ENCODE measurements at places on chromosomes 2 and 18. TPM values are rescaled to one million over a fixed set of nuclear protein-coding genes. Genes with fewer than 3 reads are reported as not detected.

DNA sequence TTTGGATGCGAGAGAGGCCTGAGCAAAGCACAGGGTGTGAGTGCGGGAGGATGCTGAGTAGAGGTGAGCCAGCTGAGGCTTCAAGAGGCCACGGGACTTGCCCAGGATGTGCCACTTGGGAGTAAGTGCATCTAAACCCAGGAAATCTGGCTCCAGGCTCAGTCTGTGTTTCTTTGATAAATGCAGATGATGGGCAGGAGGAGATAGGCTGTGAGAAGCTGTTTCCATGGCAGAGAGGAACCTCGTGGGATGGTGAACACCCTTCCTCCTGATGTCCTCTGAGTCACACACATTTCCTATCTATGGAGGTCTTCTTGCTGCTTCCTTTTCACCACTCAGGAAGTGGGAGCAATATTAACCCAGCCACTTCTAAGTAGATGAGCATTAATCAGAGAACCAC lies 38.4 kb upstream of the CELF4 start:
- DNase-seq = no peak

DNA sequence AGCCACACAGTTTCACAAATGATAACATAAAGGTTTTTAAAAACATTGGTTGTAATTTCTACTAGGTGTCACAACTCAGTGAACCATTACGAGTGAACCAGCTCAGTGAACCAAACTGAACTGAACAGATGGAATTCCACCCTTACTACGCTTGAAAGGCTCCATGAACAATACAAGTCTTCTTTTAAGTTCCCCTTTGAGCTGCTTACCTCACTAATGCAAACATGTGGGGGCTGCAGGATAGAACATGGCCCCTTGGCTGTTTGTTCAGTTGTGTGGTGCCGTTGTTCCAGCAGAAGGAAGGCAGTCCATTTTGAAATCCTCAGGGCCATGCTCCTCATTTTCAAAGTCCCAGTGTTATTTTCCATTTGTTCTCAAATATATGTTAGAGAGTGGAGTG lies 30.7 kb upstream of the KLHL14 start:
- no peak for DNase-seq

GRCh38 chr2:196873511-196873910 lies 53.0 kb downstream of the PGAP1 start:
- DNase-seq = no peak

DNA sequence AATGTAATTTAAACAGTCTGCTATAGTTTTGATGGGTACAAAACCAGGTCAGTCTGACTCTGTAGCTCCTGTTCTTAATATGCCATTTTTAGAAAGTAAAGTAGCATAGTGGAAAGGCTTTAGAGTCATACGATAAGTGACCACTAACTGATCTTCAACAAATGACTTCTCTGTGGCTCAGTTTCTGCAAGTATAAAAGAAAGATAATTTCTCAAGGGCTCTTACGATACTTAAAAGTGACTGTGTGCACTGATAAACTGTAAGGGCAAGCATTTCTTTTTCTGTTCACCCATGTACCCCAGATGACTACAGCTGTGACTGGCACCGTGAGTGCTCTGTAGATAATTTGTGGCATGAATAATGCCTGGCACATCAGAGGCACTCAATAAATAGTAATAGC lies 178.7 kb downstream of the LCLAT1 start:
- DNase-seq = no peak

DNA sequence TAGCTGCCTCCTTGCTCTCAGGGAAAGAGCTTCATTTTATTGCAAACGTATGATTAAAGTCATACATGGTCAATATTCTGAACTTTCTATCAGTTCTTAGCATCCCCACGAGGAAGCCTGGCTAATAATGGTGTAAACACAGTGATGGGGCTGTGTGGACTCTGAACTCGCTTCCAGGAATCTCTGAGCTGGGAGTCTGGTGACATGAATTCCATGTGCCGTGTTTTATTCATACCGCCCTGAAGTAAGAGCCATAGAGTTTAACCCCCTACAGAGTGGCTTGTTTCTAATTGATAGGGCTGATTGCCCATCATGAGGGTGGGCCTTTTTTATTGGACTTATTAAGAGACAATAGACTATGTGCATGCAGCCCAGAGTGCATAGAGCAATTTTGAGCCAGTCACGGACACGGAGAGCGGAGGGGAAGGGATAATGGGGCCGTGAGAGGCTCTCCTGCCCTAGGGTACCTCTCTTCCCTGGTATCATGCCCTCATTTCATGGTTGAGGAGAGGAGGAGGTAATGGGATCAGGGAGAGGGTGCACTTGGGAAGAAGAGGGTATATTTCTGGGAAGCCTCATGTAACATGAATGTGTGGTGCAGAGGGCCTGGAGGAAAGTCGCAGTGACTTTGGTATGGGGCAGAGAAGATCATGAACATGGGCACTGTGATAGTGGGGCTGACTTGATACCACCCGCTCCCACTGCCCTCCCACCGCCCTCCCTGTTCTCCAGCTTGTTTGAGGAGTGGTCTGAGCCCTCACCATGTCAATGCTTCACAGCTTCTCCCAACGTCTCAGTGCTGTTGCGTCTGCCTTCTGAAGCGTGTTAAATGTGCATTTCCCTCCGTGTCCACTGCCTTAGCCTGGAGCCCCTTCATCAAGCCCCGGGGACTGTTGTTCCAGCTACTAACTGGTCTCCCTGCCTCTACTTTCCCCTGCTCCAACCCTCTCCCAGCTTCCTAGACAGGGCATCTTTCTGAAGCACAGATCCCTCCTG lies 73.2 kb downstream of the IL1R2 start:
- DNase-seq = peak; percentile 63

- no peak for DNase-seq
Observed at GRCh38 chr2:170514140-170514539, 201.0 kb upstream of the SP5 start.

DNA sequence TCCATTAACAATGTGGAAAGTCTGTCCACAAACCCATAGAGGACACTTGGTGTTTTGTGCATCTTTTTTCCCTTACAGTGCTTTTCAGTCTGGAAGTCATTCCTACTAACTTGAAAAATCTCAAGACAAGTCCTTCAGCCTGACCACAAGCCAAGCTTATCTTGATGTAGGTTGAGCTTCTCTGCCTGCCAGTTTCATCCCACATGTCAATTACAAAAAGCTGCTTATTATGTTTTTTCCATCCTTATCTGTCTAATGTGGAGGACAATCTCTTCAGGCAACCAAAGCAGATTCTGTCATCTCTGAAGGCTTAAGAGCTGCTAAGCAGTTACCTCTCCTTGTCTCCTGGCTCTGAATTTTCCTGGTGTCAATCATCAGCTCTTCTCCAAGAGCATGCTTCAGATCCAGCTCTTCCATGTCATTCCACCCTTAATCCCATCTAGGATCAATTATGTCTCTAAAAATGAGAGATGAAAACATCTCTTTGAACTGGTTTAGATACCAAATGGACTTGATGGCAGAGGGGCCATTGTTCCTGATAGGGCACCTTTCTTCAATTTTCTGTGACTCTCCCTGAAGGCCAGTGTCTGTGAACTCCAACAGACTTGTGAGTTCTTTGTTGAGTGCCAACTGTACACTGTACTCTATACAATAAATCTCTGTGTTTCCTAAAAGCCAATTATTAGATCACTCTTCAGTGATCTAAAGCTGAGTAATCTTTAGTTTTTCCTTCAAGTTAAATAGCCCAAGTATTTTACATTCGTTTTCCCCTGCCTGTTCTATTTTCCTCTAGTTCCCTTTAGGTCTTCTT lies 208.6 kb downstream of the RBM43 start:
- DNase-seq = no peak

- peak; percentile 32 for DNase-seq
Observed at GRCh38 chr2:219612577-219613286, 14.7 kb upstream of the SLC4A3 start.

DNA sequence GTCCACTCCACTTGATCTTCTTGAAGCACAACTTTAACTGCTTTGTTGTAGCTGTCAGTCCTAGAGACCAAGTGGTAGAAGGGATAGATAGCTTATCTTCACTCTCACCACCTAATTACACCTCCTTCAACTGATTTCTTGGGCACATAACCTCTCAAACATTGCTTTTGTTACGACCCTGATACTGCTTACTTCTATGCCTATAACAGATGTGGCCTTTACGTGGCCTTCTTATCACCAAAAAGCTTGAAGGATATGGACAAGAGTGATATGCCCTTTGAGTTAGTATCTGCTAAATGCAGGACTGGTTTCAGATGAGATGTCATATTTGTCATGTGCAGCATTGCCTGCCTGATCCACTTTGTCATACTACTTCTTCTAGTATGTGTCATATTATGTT lies 847.2 kb downstream of the TDRD15 start:
- DNase-seq = no peak

DNA sequence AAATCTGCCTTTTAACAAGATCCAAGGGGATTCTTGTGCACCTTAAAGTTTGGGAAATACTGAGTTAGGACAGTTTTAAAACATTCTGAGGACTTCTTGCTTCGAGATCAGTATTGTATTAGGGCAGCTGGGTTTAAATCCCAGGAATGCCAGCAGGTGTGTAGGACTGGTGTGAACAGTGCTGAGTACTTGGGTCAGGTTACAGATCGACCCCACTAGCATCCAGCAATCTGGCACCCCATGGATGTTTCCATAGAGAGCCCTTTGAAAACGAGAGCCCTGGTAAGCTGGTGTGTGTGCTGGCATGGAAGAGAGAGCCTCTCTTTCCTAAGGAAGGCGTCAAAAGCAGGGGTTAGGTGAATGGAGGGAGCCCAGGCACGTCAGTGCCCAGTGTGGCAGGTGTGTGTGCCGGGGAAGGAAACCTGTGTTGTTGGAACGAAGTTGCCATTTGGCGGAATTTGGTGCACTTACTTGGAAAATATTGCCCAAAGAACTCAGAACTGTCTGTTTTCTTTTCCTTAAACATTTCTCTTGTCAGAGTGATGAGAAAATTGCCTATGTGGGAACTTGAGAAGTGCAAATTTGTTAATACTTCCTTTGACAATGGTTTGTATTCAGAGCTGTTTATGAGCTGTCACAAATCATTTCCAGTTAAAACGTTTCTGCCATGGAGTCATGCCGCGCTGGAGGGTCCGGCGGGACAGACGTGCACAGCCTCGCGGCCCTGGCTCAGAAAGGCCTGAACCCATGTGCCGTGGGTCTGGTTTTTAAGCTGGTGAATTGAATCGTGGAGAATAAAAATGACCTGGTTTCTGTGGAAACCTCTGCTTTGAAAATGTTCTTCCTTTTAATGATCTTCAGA lies 38.1 kb downstream of the LDLRAD4 start:
- DNase-seq = no peak

- no peak for DNase-seq
Observed at GRCh38 chr18:8996771-8997432, 105.6 kb upstream of the NDUFV2 start.

- no peak for DNase-seq
Observed at GRCh38 chr2:196200557-196200956, 29.2 kb upstream of the STK17B start.

- DNase-seq = no peak
Observed at GRCh38 chr2:200100027-200100426, 144.6 kb downstream of the MAIP1 start.

- DNase-seq = no peak
Observed at GRCh38 chr18:12779456-12779855, 76.6 kb downstream of the PSMG2 start.

GRCh38 chr2:234261736-234262135 lies 211.2 kb downstream of the SPP2 start:
- DNase-seq = no peak

DNA sequence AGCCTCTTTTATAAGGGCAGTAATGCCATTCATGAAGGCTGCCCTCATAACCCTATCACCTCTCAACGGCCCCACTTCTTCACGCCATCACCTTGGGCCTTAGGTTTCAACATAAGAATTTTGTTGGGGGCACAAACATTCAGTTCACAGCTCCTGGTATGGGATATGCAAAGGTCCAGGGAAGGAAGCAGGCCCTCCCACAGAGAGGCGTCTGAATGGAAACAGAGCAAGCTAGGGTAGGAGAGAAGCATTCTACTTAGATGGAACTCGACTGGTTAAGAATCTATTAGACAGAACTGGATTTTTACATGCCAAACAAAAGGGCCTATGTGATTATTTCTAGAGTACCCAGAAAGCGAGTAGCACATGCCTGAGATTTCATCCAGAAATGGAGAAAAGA lies 42.8 kb downstream of the PROKR1 start:
- no peak for DNase-seq

GRCh38 chr2:65952966-65953761 lies 481.8 kb upstream of the MEIS1 start:
- DNase-seq = no peak

DNA sequence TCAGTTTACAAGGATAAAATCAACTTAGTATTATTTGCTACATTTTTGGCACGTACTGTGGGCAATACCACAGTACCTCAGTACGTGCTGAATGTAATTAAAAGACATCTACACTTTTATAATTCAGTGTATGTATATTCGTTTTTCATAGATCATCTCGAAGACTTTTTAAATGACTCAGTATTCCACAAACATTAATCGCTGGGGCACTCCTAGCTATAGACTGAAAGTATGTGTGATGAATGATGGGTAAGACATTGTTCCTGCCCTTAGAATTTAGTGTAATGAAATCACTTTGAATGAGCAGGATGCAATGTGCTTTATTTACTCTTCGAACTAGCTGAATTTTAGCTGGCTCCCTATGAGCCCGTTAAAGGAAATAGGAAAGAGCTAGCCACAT lies 245.6 kb upstream of the RASGRP3 start:
- no peak for DNase-seq

- peak; percentile 90 for DNase-seq
Observed at GRCh38 chr2:19711470-19712372, 190.1 kb downstream of the TTC32 start.

DNA sequence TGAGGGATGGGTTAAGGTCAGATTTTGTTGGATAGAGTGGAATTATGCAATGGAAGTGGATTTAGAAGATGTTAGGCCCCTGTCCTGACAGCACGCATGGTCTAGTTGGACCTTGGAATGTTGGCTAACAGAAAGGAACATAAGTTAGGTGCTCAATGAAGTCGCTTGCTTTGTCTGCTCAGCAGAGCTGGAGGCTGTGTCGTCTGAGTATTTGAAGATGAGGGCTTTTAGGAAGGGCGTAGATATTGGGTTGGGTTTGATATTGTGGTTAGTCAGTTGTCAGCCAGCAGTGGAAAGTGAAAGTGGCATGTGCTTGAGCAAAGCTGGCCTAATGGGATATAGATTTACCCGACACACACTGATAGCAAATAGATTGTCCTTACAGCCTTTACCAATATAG lies 239.3 kb downstream of the PRKCE start:
- DNase-seq = no peak

GRCh38 chr18:22191923-22192322 lies 22.5 kb downstream of the GATA6 start:
- DNase-seq = no peak

Gene IL37
- not detected for total RNA-seq

Gene C2orf78
- total RNA-seq = not detected

Gene ZNF385B
- total RNA-seq = 1.1 TPM

Gene MOCOS
- total RNA-seq = 14.4 TPM

Gene EHD3
- total RNA-seq = 17.4 TPM

Gene CKAP2L
- total RNA-seq = 1.5 TPM

Gene KCNJ13
- total RNA-seq = not detected

Gene WDFY1
- total RNA-seq = 74.6 TPM

Gene SKOR2
- not detected for total RNA-seq

Gene DRC1
- 0.36 TPM for total RNA-seq

Gene FSHR
- 0.29 TPM for total RNA-seq

Gene GPR75
- total RNA-seq = 1.8 TPM

Gene TWIST2
- total RNA-seq = 9.4 TPM

Gene ARHGAP15
- total RNA-seq = 0.88 TPM

Gene CAMKMT
- 7.4 TPM for total RNA-seq

Gene MRPL53
- total RNA-seq = 23.5 TPM
